ENCODE measurements at places on chromosomes 16 and 17.

- DNase-seq, result no peak
Measured at GRCh38 chr17:6706499-6706898, 6.7 kb downstream of the SLC13A5 start.

- no peak for DNase-seq
Measured at GRCh38 chr16:71676236-71676635, 48.3 kb downstream of the PHLPP2 start.

- no peak for DNase-seq
Measured at GRCh38 chr17:1315409-1315808, 35.9 kb downstream of the TRARG1 start.

DNA sequence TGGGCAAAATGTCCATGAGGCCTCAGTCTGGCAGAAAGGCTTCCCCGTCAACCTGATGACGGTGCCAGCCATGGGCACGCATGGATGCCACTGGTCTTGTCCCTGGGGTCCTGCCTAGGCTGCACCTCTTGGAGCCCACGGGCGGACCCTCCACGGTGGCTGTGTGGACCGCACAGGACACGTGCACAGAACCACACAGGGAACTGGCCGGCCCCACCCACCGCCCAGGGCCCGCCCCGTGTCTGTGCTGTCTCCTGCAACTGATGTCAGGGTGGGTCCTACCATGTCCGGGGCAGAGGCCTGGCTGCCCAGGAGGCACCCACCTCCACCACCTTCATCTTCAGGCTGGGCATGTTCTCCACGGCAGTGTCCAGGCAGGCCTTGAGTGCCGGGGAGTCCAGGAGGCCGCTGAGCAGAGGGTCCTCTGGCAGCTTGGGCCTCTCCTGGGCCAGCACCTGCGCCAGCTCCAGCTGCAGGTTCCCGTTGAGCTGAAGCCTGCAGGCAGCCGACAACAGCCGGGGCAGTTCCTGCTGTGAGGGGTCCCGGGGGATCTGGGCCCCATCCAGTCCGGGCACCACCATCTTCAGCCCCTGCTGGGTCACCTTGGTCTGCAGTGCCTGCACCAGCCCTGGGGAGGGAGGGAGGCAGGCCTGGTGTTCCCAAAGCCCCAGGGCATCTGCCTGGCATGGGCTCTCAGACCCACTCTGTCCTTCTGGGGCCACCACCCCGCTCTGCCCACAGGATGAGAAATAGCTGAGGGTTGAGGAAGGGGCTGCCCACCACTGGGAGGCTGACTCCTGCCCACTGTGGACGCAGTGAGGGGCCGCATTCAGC is 11.9 kb downstream of the FASN start:
- no peak for DNase-seq

- no peak for DNase-seq
Measured at GRCh38 chr16:19468300-19468699, 50.6 kb downstream of the TMC5 start.

DNA sequence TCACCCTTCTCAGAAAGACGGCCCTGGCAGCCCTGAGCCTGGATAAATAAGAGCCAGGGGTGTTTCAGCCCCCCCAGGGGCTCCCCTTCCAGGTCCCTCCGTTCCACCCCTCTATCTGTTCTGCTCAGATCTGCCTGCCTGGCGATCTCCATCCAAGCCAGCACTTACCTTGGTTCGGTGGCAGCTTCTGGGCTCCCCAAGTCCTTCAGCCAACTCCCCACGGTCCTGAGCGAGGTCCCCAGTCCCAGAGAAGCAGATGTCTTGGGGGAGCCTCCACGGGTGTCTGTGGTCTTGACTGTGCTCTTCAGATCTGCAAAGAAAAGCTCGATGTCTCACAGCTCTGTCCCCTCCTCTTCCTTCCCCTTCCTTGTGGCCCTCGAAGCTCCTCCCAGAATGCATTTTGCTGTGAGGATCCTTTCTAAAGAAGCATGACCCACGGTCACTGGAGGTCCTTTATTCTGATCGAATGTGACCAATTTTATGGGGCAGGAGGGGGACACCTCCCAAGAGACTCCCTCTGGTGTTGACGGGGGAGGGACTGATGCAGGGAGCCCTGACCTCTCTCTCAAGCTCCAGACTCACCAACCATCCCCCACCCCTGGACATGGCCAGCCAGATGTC is at the start of gene PIK3R6:
Gene PIK3R6, minus strand, starts transcription at position 314 of the 621 bp plus-strand sequence. CDS start 17,880 bp downstream, outside the sequence.
- DNase-seq, result peak; percentile 49

DNA sequence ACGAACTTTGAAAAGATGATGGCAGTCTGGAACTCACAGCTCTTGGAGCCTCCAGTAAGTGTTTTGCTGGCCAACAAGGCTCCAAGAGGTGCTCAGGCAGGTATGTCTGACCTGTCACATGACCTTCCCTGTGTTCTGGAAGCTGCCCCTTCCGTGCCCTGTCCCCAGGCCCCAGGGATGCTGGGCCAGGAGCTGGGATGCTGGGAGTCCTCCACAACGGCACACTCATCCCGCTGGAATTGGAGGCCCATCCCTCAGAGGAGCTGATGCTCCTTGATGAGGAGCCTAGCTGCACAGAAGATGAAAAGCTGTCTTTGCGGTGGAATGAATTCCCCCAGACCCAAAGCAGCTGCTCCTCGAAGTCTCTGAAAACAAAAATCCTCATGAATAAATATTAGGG is 47.8 kb downstream of the HOXB1 start:
- no peak for DNase-seq

DNA sequence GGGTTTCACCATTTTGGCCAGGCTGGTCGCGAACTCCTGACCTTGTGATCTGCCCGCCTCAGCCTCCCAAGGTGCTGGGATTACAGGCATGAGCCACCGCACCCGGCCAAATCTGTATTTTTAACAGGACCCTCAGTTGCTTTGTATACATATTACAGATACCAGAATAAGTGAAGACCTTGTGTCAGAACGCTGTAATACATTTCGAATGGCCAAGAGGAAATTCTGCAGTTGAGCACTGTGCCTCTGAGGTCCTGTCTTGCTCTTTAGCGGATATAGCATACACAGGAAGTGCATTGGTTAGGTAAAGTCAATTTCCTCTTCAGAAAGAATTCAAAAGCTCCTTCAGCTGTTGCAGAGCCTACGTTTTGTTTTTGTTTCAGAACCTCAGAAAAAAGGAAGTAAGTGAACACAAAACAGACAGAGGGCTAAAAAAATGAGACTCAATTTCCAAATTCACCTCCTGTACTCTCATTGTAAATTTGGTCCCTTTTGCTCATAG is 15.7 kb downstream of the CRLF3 start:
- DNase-seq, result peak; percentile 78

- DNase-seq, result no peak
Measured at GRCh38 chr16:74201576-74201975, 95.0 kb upstream of the PSMD7 start.
